ENCODE measurements at places on chromosomes 6 and 20.
A peak's percentile ranks its signal among the peaks of the same experiment; 100 is the strongest.

DNA sequence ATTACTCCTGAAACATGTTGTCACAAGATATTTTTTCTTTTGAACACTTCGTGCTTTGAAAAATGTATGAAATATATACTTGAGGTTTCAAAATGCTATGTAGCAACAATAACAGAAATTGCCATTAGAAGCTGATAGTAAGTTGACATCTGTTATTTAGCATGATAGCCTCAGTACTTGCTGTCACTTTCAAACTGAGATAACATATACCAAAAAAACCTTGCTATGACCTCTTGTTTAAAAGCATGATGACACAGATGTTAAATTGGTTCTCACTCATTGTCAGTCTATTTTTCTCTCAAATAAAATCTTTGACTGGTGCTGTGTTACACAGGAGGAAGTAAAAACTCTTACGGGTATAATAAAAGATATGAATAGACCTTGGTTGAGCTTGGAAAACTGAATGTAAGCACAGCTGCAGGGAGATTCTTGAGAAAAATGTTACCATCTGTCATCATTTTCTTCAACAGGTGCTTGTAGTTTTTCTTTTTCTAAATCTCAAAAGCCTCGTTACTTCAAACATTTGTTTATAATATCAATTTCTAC, 18.6 kb downstream of the MOXD1 start:
- no peak for DNase-seq

DNA sequence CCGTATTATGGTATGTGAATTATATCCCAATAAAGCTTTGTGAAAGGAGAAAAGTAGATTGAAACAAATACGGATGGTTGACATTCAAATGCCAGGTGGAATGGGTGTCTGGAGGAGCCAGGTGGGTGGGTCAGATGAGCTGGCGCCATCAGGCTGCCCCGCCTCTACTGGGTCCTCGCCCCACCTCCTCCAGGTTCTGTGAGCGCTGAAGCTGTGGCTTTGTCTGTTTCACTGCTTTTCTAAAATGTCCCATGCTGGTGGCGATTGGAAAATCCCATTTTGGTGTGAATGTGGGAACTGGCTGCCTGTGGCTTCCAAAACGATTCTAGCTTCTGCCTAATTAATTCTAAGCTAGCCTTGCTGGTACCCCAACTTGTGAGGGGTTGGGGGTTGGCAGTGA, 16.5 kb downstream of the DUSP22 start:
- no peak for DNase-seq

DNA sequence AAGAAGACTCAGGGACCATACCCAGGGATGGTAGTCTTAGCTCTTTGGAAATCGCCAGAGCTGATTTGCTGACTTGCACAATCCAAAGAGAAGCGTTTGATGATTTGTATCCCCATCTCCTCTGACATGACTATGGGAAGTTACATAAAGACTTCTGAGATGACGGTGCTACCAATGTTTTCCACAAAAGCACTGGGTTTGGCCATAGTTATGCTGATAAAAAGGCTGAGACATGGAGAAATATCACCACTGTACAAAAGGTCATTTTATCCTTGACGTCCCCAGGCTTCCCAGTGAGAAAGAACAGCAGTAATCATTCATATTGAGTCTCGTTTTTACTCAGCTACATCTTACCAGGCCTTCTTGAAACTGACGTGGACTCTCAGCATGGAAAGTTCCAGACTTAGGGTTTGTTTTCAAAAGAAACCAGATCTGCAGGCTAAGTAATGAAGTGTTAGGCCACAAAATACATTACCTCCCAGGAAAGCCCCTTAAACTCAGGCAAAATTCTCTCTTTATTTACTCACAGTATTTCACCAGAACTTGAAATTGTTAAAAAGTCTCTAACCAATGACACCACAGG, 370.3 kb upstream of the JARID2 start:
- no peak for DNase-seq

DNA sequence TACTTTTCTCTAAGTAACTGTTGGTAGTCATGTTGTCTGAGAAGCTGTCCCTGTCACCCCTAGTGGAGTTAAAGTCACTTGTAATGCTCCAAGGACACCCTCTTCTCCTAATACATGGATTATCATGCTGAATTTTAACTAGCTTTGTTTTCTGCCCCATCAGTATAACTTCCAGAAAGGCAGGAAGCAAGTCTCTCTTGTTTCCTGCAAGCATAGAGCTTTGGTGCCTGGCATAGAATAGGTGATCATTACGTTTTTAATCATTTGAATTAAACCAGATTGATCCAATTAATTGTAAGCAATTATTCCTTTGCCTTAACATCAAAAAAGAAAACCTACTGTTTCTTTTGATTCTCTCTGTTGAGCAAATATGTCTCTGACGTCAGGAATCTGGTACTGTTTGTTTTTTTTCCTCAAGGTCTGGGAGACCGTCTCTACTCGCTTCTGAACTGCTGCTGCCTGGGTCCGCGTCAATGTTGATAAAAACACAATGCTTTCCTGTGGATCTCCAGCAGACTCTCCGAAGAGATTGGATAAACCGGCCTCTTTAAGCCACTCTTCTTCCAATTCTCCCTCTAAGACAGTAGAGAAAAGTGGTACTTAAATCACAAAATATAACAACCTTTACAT, 71.8 kb downstream of the ARHGAP18 start:
- peak; percentile 53 for DNase-seq

- peak; percentile 25 for DNase-seq
These were observed 138.4 kb downstream of the KCNQ5 start for GRCh38 chr6:72760114-72760793.

GRCh38 chr6:38975621-38976049, 72.9 kb upstream of the GLP1R start:
- DNase-seq: no peak

GRCh38 chr6:151535476-151536187, 41.8 kb downstream of the CCDC170 start:
- no peak for DNase-seq

DNA sequence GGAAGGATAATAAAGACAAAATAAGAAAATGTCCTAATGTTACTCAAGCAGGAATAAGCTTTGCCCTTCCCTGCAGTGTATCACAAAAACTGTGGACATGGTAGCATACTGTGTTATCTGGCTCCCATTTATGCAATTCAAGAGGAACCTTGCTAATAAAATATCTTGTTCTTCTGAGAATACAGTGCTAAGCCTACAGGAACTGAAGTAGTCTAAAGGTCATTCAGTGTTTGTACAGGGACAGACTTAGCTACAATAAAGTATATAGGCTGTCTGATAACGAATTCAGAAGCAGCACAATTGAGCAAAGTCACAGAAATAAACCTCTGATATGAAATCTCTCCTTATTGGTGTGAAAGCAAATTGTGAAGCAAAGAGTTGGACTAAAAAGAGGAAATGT, 59.6 kb upstream of the SDHAF4 start:
- no peak for DNase-seq

- DNase-seq: peak; percentile 87
These were observed 78.2 kb upstream of the ARID1B start for GRCh38 chr6:156699017-156699421.

DNA sequence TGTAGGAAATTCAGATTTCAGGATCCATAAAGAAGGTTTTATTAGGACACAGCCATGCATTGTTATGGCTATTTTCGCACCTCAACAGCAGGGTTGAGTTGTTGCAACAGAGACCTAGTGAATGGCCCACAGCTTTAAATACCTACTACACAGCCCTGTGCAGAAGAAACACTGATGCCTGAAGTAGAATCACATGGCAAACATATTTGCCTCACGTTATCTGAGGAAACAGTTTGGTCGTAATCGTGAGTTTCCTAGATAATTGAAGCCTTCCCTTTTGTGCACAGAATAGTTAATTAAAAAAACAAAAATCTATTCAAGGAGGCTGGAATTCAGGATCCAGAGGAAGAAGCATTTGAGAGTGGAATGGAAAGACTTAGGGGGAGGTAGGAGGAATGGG, 55.1 kb downstream of the GCNT2 start:
- no peak for DNase-seq

GRCh38 chr6:110013386-110013785, 35.3 kb downstream of the GPR6 start:
- DNase-seq: no peak

DNA sequence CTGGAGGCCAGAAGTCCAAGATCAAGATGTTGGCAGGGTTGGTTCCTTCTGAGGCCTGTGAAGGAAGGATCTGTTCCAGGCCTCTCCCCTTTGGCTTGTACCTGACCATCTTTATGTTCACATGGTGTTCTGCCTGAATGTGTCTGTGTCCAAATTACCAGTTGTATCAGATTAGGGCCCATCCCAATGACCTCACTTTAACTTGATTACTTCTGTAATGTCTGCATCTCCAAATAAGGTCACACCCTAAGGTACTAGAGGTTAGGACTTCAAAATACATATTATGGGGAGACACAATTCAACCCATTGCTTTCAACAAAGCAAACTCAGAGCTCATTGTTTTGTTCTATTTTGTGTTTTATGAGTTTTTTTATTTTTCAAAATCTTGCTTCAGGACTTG, 75.7 kb downstream of the TNFAIP3 start:
- no peak for DNase-seq

DNA sequence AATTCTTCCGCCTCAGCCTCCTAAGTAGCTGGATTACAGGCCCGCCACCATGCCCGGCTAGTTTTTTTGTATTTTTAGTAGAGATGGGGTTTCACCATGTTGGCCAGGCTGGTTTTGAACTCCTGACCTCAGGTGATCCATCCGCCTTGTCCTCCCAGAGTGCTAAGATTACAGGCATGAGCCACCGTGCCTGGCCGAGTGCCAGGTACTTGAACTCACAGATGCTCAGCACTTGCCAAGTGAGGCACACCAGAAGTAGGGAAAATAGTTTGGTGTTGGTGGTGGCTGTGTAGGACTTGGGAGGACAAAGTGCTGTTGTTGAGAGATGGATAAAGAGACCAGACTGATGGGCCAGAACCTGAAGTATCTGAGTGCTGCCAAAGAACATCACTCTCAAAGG, 40.0 kb upstream of the MBOAT1 start:
- no peak for DNase-seq

GRCh38 chr6:139144490-139145085, 9.7 kb downstream of the HECA start:
- DNase-seq: no peak

GRCh38 chr20:22620342-22620741, 36.0 kb upstream of the FOXA2 start:
- no peak for DNase-seq

DNA sequence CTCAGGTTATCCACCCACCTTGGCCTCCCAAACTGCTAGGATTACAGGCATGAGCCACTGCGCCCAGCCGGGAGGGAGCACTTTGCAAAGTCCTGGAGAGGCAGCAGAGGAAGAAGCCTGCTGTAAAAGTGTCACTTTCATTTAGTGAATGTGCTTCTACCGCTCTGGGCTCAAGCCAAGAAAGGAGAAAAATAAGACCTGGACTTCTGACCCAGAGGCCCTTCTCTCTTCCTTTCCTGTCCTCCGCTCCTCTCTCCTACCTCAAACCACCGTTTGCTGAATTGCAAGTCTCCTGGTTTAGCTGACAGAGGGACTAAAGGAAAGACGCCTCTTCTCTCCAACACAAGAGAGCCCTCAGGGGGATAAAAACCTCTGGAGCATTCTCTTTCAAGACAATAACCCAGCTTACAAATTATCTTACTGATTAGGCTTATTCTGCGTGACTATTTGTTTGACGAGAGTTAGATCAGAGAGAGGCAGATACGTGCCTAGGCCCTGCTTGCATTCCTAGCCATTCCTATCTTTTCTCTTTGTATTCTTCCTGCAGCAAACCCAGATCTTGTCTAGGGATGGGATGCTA, 84.2 kb upstream of the SLC22A23 start:
- no peak for DNase-seq

DNA sequence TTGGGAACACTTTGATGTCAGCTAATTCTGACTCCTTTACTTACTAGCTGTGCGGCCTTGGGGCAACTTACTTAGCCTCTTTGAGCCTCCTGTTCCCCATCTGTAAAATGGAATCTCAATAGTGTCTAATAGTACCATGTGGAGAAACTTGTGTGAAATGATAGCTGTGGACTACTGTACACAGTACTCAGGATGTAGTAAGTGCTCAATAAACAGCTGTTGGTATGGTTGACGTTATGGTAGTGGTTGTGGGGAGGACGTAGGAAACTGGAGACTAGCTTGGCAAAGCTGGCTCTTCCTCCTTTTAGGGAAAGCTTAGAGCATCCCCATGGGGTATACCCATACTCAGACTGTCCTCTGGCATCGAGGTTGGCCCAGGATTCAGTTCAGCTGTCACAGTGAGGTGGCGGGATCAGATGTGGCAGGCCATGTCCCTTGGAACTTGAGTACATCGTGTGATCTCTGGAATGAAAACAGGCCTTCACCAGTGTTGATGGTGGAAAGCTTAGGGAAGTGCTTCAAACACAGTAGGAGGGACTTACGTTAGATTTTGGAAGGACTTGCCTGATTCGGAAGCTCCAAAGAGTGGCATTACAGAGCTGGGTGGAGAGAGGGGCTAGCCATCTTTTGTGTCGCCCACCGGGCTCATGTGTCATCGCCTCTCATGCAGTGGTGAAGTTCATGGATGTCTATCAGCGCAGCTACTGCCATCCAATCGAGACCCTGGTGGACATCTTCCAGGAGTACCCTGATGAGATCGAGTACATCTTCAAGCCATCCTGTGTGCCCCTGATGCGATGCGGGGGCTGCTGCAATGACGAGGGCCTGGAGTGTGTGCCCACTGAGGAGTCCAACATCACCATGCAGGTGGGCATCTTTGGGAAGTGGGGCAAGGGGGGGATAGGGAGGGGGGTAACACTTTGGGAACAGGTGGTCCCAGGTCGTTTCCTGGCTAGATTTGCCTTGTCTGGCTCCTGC, 7.1 kb downstream of the VEGFA start:
- DNase-seq: no peak

DNA sequence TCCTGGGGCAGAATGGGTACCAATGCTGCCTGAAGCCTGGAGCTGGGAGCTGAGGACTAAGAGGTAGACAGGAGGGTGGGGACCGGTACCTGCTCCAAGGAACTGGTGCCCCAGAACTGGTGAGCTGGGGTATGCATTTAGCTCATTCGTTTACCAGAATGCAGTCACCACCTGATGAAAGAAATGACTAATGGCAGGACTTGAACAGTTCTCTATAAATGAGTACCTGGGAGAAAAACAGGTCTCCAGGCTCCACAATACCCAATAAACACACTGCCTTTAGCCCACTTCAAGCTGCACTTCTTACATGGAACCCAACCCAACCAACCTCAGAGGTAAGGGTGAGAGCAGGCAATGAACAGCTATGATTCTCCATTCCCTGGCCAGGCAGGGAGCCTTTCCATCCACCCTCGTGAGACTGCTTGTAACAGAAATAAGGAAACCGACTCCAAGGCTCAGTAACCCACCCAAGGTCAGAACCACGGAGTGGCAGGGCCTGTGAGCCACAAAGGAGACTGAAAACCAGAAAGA, 15.4 kb downstream of the FKBP1A start:
- no peak for DNase-seq

- DNase-seq: no peak
These were observed 334.2 kb downstream of the CD83 start for GRCh38 chr6:14451594-14452374.

GRCh38 chr20:5491455-5491854, 174.7 kb upstream of the PROKR2 start:
- no peak for DNase-seq

DNA sequence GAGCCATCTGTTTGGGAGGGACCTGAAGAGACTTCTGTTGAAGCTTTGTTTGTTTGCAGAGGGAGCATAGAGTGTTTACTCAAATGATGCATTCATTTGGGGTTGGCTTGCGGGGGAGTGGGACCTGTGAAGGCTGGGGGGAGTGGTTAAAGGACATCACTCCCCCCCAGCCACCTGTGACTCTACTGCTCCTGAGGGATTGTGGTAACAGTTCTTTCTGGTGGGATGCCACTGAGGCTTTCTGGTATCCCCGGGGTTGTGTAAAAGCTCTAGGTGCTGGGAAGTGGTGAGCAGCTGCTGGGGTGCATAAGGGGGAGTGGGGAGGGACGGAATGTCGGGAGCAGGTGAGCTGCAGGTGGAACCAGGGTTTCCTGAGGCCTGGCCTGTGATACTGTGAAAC, 239.2 kb upstream of the QKI start:
- no peak for DNase-seq

All from fibroblast of skin of right biceps (primary cell).